ENCODE measurements at places on chromosomes 2 and 18.

- DNase-seq, result peak; percentile 37
These were observed 761.8 kb upstream of the ACVR2A start for GRCh38 chr2:147082850-147083522.

DNA sequence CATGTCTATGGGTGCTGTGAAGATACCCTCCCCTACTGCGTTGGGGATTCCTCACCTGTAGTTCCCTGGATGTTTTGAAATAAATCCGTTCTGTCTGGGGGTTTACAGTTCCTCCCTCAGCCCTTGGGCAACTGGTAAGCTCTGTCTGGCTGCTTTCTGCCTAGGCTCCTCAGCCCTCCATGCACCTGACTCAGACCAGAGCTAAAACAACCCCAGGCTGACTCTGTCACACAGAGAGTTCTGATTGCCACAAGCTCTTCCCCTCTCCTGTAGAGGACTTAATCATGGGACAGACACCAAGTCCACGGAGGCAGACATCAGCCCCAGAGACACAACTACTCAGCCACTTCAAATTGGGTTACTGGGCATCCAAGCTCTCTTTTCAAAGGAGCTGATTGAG is 6.3 kb downstream of the VIT start:
- no peak for DNase-seq

DNA sequence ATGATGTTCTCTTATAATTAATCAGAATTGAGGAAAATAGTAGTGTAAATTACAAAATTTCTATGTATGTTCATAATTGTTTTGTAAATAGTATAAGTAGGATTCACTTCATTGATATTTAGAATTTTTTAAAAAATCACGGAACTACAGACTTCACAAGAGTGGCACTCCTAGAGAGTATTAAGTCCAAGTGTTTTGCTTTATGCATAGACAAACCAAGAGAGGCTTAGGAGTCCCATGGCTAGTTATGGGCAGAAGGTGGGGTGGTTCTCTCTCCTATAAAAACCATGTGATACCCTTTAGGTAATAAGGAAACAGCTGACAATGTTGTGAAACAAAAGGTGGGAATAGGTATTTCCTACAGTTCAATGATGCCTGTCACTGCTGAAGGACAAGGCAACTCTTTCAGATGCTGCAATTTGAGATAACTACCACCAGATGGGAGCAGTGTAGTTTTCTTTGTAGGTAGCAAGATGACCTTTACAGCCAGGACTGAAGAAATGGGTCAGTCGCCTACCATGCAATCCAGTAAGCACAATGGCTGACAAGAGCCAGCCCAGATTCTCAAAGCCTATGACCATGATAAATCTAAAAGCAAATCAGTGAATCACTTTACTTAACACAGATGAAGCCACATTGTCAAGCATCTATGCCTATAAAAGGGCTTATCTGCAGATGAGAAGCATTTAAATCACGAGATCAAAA is 83.9 kb downstream of the AAK1 start:
- peak; percentile 51 for DNase-seq

DNA sequence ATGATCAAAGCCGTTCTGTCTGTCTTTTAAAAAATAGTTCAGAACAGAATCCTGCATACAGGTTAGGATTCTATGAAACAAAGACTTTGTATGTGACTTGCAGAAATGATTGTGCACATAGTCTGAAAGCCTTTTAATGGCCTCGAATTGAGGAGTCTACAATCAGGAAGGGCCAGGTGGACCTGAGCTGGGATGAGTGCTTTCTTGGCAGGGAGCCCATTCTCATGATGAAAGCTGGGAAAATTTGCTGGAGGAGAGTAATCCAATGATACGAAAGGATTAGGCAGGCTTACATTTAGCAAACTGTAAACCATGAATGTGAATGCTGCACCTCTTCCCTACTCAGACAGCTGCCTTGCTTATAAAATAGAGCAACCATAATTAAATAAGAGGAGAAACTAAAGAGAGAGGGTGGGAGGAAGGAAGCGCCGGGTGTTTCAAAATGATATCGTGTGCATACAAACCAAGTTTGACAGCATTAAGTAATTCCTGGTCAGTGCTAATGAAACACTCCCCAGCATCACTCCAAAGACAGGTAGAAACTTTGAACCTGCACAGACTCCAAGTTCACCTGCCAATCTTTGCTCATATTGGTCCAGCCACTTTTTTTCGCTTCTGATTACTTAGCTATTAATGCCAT is 23.7 kb upstream of the CXCR4 start:
- DNase-seq, result no peak

GRCh38 chr2:32718752-32719151 is 90.9 kb downstream of the TTC27 start:
- no peak for DNase-seq

GRCh38 chr18:1350931-1351450 is 446.3 kb downstream of the ADCYAP1 start:
- DNase-seq, result no peak

GRCh38 chr2:105383432-105384166 is 15.3 kb downstream of the FHL2 start:
- no peak for DNase-seq

- no peak for DNase-seq
These were observed 221.8 kb downstream of the FHOD3 start for GRCh38 chr18:36519358-36519757.

GRCh38 chr2:165870346-165870745 is 76.3 kb upstream of the GALNT3 start:
- no peak for DNase-seq

DNA sequence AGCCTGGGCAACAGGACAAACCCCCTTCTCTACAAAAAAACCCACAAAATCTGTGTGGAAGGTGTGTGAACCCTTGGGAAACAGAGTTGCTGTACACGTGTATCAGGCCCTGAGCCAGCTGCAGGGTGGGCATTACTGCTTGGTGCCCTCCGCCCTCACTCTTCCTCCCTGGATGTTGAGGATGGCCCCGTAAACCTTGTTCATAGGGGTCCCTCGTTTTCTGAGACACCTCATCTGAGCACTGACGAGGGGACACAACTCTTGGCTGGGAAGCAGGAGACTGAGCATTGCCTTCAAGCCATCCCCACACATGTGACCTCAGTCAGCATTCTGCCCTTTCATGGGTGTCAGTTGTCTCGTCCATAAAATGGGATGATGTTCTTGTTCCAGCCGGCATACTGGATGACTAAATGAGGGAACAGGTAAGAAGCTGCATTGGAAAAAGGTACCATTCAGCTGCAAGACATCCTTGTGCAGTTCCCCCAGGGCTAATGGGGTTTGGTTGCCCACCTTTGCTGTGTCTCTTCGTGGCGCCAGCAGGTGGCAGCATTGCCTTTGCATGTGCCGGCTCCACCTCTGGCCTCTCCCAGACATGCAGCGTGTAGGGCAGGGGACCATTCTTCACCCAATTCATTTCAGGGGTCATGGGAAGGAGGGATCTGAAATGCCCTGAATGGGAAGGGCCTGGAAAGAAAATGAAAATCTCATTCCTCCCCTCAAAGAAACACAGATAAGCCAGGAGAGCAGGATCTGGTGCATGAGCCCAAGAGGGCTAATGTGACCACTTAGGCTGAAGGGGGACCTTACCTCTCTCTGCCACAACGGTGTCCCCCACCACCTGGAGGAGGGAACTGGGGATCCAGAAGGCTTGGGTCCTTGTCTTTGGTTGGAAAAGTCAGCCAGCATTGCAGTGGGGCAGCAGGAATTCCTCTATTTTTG is 36.4 kb upstream of the HAAO start:
- DNase-seq, result peak; percentile 88

DNA sequence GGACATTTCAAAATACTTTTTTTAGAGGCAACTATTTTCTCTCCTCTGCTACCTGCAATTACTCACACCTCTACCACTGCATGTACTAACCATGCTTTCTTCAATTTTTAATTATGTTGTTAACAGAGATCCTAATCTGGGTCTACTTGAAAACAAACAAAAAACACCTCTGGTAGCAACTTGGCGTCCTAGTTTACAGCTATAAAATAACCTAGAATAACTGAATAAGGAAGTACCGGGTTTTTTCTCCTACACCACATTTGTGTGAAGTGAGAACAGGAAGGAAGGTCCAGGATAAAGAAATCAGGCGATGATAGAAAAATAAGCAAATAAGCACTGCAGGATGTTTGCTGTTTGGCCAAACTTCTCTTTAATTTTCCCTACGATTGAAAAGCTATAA is 633.5 kb downstream of the LRP1B start:
- no peak for DNase-seq

GRCh38 chr18:24964216-24964615 is 387.8 kb downstream of the ZNF521 start:
- peak; percentile 13 for DNase-seq

DNA sequence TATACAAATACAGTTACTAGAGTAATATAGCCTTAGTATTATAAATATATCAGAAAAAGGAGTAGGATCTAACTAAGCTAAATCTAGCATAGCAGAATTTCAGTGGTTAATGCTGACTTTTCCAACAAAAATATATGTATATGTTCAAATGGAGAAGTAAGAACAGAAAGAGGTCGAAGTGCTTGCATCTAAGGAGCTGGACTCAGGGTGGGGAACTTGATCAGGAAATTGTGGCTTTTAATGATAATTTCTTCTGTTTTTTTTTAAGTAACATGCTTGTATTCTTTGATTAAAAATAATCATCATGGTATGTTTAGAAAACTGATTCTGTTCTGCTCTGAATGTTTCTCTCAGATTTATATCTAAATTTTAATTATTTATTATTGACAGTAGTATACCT is 327.1 kb downstream of the GALNT13 start:
- no peak for DNase-seq

DNA sequence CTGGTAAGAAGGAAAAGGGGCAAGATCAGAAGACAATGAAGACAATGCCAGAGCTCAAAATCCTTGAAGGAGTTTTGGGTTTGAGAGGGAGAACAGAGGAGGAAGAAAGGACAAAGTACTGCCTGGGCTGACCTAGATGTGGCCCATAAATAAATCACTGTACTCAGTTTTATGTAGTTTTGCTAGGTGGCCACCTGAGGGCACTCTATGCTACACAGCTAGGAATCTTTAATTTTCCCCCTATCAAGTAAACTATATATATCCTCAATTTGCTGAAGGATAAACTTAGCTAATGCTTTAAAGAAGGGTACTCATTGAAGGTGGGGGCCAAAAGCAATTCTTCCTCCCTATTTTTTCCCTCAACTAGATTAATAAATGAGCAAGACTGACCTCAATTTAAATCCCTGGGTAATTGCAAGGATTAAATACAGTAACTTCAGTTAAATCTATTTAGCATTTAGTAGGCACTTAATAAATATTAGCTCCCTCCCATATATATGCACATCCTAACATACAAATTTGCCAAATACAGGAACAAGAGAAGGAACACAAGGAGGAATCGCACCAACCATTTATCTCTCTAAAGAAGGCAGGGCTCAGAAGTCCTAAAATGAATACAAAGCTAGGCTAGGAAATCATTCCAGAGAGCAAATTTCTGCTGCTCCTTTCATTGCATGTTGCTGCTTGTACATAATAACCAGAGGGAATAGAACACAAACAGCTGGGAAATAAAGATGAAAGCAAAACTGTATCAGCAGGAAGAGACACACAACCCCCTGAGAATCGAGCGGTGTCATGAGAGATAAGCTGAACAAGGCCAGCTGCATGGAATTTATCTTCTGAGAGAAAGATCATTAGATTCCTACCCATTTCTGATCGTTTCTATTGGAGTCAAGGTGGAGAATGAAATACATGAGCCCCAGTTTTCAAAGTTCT is 540.1 kb downstream of the NRXN1 start:
- DNase-seq, result peak; percentile 32

- no peak for DNase-seq
These were observed 228.6 kb upstream of the PXDN start for GRCh38 chr2:1972948-1973347.

GRCh38 chr2:163630836-163631235 is 105.0 kb downstream of the FIGN start:
- DNase-seq, result no peak

DNA sequence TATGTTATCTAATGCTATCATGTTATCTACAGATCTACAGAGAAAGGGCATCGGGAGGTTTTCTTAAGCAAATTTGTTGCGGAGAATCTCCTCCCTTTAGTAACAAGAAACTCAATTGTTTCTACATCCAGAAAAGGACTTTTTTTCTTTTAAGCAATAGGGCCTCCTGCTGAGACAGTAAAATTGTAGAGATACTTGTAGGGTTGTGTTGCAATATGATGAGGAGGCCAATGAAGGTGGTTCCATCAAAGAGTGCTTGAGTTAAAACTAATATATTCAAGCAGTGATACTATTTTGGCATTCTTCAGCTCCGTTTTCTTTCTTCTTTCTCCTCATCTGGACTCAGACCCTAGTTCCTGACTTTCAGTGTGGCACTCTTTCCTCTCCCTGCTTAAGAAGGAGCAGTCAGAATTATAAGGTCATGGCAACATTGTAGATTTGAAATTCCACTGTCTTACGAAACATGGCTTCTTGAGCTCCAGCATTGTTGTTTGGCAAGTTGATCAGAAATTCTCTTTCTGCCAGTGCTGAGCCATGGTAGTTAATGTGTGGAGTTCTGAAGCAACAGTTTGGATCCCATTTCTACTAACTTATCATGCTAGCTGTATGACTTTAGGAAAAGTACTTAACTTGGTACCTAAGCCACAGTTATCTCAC is 202.0 kb upstream of the SLC14A2 start:
- no peak for DNase-seq

Data from GM10248 (cell line).